ENCODE measurements at places on chromosomes 3 and 15.

DNA sequence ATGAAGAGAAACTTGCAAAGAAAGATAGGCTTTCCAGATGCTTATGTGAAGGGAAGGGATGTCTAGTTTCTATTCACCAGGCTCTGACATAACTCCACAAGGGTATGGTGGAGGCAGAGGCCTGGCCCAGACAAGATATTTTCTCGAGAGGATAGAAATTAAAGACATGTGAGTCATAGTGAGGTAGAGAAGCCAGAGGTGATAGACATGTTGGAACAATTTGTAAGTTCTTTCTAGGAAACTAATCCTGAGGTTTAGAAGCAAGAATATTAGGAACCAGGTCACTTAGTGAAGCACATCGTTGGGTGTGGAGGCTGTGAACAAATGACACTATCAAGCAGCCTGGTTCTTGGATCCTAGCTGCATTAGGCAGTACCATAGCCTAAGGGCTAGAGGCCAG, 176.9 kb downstream of the BBX start:
- DNase-seq: no peak

GRCh38 chr15:29700296-29700695, 122.0 kb downstream of the TJP1 start:
- DNase-seq: no peak

GRCh38 chr15:77296773-77297337, 123.0 kb downstream of the PEAK1 start:
- no peak for DNase-seq

- DNase-seq: no peak
Measured at GRCh38 chr3:36244728-36245127, 135.6 kb upstream of the STAC start.

DNA sequence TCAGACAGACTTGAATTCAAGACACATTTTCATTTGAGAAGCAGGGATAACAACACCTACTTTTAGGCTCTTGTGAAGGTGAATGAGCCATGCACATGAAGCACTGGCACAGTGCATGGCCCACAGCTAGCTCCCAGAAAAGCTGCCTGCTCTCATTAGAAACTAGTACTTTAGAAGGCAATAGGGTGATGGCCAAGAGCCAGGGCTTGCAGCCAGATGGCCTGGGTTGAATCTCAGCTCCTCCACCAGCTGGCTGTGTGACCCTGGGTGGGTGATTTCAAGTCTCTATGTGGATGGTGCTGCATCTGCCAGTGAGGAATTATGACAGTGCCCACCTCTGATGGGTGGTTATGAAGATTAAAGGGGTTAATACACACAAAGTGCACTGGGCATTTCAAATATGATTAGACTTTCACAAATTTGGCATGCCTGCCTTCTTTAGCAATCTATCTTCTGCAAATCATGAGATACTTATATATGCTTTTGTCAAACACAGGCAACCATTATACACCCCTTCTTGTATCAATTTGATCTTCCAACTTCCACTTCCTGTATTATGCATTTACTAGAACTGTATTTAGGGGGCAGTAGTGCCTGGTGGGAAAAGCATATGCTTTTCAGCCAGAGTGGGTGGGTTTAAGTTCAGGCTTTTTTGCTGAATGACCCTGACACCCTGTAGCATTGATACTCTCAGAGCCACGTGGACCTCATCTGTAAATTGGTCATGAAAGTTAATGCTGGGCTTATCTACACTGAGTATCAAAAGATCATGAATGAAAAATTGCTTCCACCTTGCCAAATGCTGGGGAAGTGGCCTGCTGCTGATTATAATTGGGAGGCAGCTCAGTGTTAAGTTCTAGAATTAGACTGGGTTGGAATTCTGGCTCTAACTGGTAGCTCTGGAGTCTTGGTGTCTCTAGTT, 34.7 kb upstream of the RBP1 start:
- DNase-seq: no peak

GRCh38 chr15:70156671-70157271, 59.1 kb upstream of the TLE3 start:
- DNase-seq: no peak

GRCh38 chr15:88430051-88430450, 37.1 kb downstream of the MRPL46 start:
- DNase-seq: no peak

- DNase-seq: no peak
Measured at GRCh38 chr3:183634707-183635106, 716 bp upstream of the KLHL24 start.

DNA sequence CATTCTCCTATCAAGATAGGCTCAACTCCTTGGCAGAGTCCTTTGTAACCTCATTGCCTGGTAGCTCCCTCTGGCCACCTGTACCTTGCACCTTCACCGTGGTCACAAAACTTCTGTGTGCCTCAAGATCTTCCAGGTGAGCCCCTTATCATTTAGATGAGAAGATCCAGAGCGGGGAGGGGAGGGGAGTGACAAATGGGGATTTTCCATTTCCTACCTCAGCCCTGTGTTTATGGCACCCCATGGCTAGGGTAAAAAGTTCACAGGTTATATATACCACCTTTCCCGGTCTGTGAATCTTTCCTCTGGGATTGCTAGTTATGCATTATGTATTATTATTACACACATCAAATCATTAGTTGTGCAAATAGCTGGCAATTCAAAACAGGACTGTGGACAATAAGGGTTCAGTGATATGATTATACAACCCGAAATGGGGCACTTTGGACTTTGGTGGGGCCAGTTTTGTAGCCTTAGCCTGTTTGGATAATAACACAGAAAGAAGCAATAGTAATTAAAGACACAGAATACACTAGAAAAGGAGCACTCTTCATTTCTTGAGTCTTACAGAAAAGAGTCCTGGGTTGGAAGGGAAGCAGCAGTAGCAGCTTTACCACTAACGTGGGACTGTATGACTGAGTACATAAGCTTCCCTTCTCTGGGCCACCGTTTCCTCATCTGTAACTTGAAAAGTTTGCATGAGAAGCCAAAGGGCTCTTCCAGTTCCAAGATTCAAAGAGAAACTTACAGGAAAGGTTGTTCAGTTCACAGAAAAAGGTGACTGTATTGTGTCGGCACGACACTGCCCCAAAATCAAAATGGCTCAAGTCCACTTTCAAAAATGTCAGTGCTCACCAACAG, 7.1 kb downstream of the TLE3 start:
- no peak for DNase-seq

DNA sequence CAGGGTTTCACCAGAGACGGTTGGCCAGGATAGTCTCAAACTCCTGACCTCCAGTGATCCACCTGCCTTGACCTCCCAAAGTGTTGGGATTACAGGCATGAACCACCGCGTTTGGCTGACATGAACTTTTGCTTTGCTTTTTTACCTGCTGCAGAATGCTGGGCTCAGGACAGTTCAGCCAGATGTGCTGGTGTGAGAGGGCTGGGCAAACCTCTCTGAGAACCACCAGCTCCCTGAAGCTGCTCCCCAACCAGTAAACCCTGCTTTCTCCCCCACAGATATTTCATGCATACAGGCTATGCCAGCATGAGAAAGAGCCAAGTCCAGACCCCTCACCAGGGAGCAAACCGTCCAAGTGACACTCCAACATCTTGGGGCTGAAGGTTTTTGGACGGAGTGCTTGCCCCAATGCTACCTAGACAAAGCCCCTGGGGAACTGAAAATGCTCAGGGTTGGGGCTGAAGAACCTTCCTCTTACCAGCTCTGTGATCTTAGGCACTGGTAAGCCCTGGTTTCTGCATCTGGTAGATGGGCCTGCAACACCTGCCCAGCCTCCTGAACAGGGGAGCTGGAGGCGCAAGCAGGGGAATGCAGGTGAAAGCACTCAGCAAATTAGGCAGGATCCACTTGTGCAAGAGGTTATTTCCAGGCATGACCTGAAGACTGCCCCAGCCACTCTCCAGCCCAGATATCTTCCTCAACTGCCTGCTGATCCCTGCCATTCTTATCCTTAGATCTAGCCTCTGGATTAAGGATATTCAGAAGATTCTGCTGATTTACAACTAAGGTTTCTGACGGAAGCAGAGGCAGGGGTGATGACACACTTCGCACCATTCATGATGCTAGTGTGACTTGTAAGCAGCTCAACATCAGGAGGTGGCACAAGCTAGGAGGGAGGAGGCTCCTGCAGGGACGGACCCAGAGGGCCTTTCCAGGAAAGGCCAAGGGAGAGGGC, 78.8 kb downstream of the TLE3 start:
- no peak for DNase-seq

GRCh38 chr3:96970211-96970610, 155.8 kb downstream of the EPHA6 start:
- no peak for DNase-seq

DNA sequence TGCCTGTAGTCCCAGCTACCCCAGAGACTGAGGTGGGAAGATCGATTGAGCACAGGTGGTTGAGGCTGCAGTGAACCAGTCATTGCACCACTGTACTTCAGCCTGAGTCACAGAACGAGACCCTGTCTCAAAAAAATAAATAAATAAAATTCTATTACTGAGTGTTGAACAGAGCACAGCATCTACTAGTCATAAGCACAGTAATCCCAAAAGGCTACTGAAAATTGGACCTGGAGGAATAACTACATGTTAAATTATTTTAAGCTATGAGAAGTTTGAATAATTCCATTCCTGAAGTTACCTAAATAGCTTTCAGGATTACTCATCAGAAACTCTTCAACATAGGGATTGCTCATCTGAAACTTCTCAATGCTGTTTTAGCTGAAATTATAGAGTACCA, 43.4 kb downstream of the ARMC8 start:
- DNase-seq: no peak

GRCh38 chr3:120983841-120984240, 75.8 kb downstream of the STXBP5L start:
- DNase-seq: no peak

GRCh38 chr15:77418391-77418965, 1.4 kb downstream of the PEAK1 start:
- DNase-seq: no peak

DNA sequence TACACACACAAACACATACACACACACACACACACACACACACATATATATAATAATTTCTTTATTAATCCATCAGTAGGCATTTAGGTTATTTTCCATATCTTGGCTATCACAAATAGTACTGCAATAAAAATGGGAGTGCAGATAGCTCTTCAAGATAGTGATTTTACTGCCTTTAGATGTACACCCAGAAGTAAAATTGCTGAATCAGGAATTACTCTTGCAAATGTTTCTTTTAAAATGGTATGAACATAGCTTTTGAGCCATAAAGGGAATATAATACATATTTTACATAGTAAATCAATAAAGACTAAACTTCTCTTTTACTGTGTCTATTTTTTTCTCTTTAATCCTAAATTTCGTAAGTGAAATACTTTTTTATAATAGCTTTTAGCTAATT, 1251.1 kb downstream of the ZPLD1 start:
- DNase-seq: no peak

GRCh38 chr3:111695636-111696117, 100.5 kb upstream of the ZBED2 start:
- peak; percentile 40 for DNase-seq

- DNase-seq: no peak
Measured at GRCh38 chr3:126442094-126442855, 33.4 kb downstream of the ZXDC start.
